ENCODE measurements at places on chromosomes 16 and 17.

DNA sequence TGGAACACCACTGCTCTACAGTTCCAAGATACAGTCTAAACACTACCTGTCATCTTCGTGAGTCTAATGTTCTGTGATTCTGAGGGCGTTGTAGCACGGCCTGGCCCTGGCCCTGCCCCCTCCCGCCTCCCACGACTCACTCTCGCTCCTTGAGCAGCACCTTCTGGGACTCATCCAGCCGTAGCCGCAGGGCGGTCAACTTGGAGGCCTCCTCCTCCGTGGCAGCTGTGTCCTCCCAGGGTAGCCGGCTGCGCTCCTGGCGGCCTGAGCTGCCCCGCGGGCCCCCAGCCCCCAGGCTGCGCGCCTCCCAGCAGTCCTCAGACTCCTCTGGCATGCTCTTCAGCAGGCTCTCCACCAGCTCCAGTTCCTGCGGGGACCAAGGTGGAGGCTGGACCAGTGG lies 10.6 kb downstream of the CCDC102A start:
- no peak for DNase-seq

DNA sequence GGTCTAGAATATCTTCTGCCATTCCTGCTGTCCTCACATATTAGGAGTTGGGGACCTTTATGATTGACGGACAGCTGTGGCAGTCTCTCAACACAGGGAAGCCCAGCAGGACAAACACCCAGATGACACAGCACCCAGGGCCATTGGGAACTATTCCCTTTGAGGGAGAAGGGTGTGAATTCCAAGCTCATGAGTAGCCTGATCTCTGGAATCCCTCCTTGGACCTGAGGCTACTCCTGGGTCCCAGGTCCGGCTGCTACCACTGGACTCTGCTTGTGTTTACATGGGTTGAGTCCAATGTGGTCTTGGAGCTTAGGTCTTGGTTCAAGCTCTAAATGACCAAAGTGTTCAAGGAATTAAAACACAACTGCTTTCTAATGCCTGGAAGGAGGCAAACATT lies 78.9 kb downstream of the SLC6A2 start:
- DNase-seq, result no peak

DNA sequence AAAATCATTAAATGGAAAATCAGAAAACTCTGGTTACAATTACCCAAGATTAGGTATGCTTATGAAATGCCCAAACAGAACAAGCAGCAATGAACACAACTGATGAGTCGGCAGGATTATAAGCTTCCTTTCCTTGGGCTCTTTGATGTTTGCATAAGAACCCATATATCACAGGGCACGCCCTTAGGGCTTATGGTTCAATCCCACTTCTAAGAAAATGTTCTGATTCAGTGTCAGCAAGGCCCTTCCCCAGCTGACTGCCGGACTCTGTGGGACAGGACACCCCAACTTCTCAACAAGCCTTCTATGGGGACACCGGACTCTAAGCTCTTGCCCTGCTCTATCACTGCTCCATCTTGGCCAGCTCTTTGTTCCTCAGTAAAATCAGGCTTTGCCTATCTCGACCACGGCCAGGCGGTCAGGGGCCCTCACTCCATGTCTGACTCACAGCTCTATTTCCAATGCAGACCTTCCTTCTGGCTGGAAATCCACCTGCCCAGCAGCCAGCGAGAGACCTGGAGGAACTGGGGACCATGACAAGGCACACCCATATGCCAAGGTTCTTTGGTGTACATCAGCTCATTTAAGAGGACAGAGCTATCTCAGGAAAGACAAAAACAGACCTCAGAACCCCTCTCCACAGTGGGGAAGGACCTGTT lies 26.8 kb downstream of the LITAFD start:
- no peak for DNase-seq

- peak; percentile 87 for DNase-seq
Measured at GRCh38 chr17:27760069-27760885, 40.1 kb downstream of the NOS2 start.
